ENCODE measurements at places on chromosomes 16 and 17.

- DNase-seq: no peak
Observed at GRCh38 chr16:55403464-55403863, 75.5 kb upstream of the MMP2 start.

DNA sequence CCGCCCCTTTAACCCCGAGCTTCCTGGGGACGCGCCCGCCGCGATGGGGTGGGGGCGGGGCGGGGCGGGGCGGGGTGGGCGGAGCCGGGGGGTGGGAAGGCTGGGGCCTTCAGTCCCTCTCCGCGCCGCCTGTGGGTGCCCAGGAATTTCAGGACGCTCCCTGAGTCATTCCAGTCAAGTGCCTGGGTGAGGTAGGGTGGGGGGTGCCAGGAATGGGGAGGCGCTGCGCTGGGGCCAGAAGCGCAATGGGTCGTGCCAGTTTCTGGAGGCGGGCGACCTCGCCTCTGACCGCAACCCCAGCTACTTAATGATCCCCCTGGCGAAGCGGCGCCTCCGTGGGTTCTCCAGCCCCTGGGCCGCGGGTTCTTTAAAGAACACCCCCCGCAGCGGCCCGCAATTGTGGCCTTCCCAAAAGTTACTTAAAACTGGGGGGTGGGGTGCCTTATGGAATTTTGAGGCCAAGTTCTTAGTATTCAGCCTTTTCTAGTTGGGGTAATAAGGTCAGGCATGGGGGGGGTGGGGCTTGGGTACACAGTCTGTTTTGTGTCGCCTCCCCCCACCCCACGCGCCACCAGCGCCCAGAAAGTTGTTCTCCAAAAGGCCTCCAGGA is 826 bp upstream of the GSE1 start:
- DNase-seq: no peak

DNA sequence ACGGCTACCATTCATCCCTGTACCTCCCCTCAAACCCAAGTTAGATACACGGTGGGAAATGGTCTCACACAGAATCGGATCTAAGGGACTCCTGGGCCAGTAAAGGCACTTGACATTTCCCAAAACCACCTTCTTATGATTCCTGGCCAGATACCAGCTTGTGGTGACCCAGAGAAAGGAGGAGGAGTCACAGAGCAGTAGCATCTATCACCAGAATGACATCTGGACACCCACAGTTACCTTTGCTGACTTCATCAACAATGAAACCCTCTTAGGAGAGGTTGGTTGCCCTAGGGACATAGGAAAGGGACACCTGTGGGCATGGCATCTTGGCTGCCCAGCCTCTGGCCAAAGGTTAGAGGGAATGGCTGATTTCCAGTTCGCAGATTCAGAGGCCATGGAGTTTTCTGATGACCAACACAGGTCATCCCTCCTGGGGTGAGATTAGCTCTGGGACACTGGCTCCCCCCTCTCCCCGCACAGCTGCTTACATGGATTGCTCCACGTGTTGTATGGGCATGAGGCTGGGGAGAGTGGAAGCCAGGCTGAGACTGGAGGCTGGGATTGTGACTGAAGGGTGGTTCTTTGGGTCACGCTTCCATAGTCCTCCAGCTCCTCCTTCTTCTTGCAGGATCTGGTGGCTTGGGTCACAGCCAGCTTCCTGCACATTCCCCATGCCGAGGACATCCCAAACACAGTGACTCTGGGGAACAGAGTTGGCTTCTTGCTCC is 1.4 kb upstream of the AOC3 start:
- no peak for DNase-seq

- DNase-seq: no peak
Observed at GRCh38 chr17:42895185-42895555, 5.4 kb upstream of the G6PC1 start.

- no peak for DNase-seq
Observed at GRCh38 chr16:75251280-75252048, at the start of gene BCAR1. Gene BCAR1, minus strand, starts transcription at chr16:75251624. Its CDS starts 142 bp downstream, at chr16:75251482.

- DNase-seq: no peak
Observed at GRCh38 chr17:67629971-67630320, 87.8 kb upstream of the NOL11 start.

DNA sequence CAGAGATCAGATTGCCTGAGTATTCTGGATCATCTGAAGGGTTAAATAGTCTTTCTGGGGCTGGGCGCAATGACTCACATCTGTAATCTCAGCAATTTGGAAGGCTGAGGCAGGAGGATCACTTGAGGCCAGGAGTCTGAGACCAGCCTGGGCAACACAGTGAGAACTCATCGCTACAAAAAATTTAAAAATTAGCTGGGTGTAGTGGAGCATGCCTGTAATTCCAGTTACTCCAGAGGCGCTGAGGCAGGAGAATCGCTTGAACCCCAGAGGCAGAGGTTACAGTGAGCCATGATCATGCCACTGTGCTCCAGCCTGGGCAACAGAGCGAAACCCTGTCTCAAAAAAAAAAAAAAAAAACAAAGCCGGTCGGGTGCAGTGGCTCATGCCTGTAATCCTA is 15.7 kb downstream of the MVP start:
- no peak for DNase-seq

DNA sequence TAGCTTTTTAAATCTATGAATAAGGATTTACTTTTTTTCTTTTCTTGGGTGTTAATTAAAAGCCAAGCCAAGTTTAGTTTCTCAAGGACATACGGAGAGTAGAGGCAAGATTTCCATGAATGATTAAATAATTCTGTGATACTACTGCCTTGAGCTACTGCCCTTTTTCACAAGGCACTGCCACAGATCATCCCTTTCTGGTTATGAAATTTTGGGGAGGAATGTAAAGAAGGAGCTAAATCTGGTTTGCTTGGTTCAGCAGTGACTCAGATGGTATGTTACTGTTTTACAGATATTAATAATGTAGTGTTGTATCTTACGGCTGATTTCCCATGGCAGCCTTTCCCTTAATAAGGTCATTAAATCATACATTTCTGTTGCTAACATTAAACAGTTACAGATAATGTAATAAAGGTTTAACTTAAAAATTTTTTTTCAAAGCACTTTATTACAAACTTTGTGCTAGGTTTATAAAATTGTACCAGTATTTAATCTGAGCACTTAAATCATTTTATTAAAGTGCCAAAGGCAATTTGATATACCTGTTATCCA is 2.6 kb downstream of the WSB1 start:
- no peak for DNase-seq

DNA sequence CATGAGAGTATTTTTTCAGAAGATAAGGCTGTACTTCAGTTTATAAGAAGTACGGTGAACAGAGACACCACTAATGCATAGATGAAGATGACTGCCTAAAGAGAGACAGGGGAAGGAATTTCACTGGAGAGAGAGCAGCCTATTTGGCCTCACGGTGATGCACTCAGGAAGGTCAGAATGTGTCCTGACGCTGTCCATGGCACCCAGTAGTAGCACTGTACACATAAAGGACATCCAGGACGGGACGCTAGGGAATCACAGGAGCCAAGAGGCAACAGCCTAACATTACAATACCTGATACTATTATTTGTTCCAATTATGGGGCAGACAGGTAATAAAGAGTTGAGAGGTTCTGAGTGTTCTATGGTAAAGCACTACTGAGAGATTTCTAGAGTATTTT is 24.9 kb upstream of the LRRC37A start:
- DNase-seq: no peak

- no peak for DNase-seq
Observed at GRCh38 chr16:11329071-11329491, 16.2 kb upstream of the RMI2 start.

- DNase-seq: no peak
Observed at GRCh38 chr16:54744998-54745397, 185.7 kb upstream of the IRX5 start.

DNA sequence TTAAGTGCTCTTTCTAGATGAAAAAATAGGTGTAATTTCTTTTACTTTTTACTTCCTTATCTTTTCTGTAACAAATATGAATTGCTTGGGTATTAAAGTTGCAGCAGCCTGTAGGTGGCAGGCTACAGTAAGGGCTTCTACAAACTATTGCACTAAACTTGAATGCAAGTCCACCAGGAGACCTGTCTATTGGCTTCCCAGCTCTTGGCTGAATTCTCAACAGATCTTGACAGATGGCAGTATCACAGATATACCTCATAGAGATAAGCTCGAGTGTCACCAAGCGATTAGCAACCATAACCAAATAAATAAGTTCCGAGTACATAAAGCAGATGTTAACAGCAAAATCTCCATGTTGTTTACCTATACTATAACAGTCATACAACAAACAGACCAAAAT is 5.9 kb downstream of the BBS2 start:
- peak; percentile 14 for DNase-seq

- no peak for DNase-seq
Observed at GRCh38 chr17:1304962-1305563, 25.6 kb downstream of the TRARG1 start.

DNA sequence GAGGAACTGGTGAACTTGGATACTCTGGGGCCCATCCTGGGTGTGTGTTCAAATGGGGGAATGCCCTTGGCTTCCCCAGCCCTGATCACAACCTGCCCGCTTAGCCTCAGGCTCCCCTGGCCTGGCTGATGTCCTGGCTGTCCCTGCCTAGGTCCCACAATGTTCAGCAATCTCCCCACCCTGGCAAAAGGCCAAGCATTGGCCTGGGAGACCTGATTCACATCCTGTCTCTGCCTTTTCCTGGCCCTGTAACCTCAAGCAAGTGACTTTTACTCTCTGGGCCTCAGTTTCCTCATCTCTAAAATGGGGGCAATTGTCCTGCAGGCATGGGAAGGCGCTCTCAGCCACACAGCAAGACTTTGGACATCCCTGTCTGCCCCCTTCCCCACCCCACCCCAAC is 14.4 kb downstream of the CPNE2 start:
- DNase-seq: no peak

GRCh38 chr17:44351464-44351863 is 6.4 kb downstream of the GRN start:
- no peak for DNase-seq

- no peak for DNase-seq
Observed at GRCh38 chr16:72908362-72909167, 139.4 kb downstream of the ZFHX3 start.

DNA sequence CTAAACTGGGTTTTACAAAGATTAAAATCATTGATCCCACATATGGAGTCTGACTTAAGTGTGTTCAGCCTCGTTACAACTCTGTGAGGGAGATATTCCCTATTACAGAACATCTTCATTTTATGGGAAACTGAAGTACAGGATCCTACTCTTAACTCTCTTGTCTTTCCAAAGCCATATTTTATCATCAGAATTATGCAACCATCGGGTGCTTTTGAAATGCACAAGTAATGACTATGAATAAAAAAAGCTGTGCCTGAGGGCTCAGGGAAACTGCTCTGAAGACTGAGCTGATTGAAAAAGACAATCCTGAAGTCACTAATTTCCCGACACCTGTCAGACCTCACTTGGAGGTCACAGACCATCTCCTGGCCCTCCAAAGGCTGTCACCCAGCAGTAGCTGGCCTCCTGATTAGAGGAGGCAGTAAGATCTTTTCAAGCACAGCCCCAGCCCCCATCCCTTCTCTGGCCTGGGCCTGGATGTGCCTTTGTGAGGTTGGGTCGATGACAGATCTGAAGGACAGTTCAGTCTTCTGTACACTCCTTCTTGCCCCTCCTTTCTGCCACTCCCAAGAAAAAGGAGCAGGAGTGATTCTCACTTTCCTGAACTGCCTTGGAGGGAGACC is 5.6 kb downstream of the AKAP1 start:
- DNase-seq: no peak

DNA sequence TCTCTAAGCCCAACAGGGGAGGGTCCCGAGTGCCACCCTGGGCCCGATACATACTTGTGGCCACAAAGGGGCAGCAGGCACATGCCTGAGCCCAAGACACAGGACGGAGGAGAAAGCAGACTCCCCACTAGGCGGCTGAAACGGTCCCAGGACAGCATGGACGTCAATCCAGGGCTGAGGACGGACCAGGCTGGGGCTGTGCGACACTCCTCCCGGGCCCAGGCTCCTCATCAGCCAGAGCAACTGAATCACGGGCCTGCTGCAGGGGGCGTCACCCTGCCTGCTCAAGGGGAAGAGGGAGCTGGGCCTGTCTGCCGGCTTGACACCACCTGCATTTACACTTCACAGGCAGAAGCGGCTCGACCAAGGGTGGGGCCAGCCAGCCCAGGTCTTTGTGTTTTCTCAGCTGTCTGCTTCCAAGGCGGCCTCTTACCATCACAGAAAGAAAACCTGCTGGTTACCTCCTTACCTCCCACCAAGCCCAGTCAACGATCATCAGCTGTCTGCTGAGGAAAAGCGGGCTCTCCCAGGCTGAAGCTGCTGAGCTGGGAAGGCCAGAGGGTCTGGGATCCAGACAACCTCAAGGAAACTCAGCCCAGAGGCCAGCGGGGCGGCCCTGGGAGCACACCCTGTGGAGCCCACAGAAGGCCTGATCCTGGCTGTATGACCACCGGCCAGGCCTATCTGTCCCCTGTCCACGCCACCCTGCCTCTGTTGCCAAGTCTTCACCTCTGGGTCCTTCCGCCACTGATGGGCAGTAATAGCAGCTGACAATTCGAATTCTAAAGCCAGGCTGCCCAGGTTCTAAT is 26.4 kb downstream of the KIFC3 start:
- no peak for DNase-seq

GRCh38 chr16:83831456-83831987 is 23.7 kb downstream of the HSBP1 start:
- no peak for DNase-seq

DNA sequence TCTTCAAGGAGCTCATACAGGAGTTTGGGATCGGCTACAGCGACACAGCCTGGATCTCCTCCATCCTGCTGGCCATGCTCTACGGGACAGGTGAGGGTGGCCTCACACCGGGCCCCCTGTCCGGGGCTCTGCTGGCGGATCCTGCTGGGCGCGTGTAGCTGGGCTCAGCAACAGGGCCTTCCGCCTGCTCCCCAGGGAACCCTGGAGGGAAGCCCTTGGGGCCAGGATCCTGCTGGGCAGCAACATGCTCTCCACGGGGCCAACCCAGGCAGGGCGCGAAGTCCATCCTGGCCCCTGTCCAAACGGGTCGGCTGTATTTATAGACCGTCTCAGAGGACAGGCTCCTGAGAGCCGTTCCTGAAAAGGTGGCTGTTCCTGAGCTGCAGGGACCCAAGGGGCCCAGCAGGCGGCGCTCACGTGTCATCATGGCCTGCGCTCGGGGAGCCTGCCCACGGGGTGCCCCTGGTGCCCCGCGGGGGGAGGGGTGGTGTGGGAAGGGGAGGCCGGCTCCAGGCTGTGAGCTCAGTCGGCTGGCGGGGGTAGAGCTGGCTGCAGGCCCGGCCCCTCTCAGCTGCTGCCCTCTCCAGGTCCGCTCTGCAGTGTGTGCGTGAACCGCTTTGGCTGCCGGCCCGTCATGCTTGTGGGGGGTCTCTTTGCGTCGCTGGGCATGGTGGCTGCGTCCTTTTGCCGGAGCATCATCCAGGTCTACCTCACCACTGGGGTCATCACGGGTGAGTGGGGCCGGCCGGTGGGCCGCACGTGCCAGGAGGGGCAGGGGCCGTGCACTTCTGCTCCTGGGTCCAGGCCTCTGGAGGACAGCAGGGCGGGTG is 7.5 kb downstream of the SLC16A3 start:
- peak; percentile 55 for DNase-seq

DNA sequence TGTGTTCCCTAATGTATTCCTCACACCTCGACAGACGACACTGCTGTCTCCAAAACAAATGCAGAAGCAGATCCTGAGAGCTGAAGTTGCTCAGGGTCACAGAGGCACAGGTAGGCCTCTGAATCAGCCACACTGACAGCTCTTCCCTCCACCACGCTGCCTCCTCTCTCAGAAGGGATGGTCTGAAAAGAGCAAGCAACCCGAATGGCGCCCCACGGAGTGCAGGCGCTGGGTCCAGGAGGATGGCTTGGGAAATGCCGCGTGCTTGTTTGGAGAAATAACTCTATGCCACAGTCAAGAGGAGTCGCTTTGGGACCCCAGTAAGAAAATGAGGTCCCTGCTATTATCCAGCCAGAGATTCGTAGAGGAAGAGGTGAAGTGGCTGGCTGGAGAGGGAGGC is 15.9 kb downstream of the CYB561 start:
- no peak for DNase-seq
